Activated naive CD4-positive, alpha-beta T cell treated with anti-CD3 and anti-CD28 coated beads, Interleukin-2, amount 50 U/mL, for 16 hours (primary cell): ENCODE measurements at places on chromosomes 11 and 22.

- DNase-seq, result no peak
These were observed 6.7 kb downstream of the DUSP8 start for GRCh38 chr11:1565173-1565903.

GRCh38 chr11:120285256-120285655, 39.8 kb upstream of the TLCD5 start:
- no peak for DNase-seq

DNA sequence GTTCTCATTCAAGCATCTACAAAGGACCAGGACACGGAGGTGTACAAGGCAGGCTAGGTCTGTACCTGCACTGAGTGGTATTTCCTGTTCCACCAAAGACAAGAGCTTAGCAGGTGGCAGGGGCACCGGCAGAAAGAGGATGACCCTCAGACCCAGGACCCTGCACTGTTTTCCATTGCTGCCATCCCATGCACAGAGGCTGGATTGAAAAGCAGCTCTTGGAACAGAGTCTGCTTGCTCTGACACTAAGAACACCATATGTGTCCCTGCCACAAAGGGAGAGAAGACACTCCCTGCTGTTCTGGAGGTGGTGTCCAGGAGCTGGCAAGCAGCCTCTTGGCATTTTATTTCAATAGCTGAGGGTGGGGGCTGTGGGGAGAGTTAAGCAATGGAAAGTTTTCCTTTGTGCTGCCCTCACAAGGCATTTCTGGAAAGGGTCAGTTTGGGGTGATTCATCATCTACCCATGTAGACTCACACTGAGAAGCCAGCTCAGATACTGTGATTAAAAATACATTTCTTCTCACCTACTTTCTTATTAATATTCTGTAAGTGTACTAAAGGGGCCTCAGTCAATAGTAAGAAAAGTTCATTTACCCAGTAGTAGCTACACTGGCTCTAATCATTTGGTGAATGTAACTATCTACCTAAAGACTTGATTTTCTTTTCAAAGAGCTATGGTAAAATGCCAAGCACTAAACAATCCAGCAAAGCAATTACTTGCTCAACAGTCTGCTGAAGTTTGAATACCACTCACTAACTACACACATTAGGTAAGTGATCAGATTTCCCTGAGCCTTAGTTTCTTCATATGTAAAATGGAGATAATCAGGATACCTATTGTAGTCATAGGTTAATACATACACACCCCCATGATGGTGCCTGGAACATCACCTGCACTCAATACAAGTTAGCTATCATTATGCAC, 55.2 kb downstream of the SLC1A2 start:
- no peak for DNase-seq

DNA sequence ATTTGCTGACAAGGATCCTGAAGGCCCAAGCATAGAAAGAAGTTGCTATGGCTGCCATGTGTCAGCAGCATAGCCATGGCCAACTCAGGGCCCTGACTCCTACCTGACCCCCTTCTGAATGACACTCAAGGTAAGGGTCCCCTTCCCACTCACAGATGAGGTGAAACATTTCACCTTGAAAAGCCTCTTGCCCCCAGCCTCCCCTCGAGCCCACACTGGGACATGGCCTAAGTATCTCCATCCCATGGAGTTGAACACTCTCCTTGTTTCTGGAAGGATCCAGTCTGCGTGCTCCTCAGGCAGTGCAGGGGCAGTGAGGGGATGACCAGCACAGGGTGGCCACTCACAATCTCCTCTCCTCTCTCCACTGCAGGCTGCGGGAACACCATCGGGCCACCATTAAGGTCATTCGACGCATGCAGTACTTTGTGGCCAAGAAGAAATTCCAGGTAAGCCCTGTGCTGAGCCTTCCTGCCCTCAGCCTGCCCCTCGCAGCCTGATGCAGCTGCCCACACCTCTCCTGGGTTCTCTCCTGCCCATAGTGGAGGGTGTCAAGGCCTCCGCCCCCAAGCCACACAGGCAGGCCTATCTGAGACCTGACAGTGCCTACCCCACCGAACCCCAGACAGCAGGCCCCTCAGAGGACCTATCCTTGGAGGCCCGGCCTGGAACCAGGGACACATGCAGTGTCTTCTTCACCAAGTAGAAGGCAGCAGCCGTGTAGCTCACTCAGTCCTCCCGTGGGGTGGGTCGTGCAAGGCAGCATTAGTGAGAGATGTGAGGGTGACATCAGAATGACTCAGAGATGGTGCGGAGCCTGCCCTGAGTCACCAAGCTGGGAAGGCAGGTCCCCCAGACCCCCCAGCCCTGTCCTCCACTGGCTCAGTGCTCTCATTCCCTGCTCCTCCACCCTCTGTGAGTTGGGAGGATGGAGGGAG, 68.9 kb upstream of the KCNQ1OT1 start:
- no peak for DNase-seq

DNA sequence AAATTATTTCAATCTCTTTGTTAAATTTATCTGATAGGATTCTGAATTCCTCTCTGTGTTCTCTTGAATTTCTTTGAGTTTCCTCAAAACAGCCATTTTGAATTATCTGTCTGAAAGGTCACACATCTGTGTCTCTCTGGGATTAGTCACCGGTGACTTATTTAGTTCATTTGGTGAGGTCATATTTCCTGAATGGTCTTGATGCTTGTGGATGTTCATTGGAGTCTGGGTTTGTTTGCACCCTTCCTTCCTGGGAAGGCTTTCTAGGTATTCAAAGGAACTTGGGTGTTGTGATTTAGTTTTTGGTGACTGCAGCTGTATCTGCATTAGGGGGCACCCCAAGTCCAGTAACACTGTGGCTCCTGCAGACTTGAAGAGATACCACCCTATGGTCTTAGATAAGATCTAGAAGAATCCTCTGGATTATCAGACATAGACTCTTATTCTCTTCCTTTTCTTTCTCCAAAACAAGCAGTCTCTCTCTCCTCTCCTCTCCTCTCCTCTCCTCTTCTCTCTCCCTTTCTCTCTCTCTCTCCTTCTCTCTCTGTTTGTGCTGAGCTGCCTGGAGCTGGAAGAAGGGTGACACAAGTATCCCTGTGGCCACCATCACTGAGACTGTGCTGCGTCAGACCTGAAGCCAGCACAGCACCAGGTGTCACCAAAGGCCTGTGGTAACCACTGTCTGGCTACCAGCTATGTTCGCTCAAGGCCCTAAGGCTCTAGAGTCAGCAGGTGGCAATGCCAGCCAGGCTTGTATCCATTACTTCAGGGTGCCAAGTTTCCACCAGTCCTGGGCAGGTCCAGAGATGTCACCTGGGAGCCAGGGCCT, 3.3 kb upstream of the HEPN1 start:
- no peak for DNase-seq

DNA sequence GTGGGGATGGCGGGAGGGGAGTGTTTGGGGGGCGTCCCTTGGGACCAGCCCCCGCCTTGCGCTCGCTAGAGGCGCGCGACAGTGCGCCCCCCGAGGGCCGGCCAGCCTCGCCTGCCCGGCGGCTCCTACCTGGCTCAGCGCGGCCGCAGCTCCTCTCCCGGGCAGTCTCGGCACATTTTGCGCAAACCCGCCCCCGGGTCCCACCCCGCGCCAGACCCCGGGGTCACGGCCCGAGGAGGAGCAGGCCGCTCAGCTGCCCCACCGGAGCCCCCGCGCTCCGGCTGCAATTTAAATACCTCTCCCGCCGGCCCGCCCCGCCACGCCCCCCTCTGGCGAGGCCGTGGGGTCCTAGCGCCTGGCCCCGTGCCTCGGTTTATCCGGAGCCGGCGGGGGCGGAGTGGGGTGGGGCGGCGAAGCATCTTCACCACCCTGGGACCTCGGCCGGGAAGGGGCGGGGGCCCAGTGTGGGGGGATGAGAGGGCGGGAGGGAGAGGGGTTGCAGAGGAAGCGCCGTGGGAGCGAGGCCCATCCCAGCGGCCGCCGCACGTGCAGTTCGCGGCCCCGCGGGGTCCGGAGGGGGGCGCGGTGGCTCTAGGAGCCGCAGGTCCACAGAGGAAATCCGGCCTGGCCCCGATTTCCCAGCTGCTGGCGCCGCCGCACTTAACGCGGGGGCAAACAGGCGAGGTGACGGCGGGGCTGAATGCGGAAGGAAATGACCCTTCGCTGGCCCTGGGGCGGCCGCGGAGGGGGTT, at the start of gene LRRC32:
TSS of gene LRRC32 (minus strand) at position 263 of the 752 bp plus-strand sequence. CDS start 4,793 bp downstream, outside the sequence.
- peak; percentile 24 for DNase-seq

DNA sequence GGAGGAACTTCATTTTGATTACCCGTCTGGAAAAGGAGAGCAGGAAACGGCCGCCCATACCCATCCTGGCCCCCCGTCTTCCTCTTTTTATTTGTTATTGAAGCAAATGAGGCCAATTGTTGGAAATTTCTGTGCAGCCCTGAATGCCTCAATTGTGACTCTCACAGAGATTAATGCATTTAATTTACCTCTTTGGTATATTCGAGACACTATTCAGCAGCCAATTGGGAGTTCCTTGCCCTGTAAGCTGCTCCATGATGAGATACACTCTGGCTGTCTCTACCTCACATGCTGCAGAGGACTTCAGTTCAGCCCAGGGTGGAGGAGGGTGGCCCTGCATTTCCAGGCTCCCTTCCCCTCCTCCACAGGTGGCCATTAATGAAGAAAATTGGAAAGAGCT, 60.6 kb upstream of the NTM start:
- no peak for DNase-seq

DNA sequence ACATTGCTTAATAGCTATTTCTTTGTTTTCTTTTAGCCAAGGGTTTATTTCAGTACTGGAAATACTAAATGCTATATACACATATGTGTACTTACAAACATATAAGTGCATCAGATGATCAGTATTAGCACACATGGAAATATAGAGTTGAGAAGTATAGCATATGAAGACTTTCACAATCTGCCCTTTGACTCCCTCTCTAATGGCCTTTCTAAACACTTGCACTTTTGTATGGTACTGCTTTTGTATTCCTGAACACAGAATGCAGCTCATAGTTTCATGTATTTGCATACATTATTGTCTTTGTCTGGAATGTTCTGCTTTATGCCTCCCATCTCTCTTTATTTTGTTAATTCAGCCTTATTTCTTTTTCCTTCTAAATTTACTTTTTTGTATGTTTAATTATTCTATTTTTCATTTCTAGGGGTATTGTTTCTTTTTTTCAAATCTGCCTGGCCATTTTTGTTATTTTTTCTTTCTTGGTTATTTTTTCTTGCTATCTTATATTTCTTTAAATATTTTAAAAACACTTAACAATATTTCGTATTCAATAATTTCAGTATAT, 28.8 kb downstream of the ACER3 start:
- DNase-seq, result no peak

GRCh38 chr11:119205574-119206510, at the start of gene CBL:
Gene CBL (plus strand): TSS chr11:119206339. CDS start chr11:119206418, 79 bp downstream.
- peak; percentile 95 for DNase-seq

DNA sequence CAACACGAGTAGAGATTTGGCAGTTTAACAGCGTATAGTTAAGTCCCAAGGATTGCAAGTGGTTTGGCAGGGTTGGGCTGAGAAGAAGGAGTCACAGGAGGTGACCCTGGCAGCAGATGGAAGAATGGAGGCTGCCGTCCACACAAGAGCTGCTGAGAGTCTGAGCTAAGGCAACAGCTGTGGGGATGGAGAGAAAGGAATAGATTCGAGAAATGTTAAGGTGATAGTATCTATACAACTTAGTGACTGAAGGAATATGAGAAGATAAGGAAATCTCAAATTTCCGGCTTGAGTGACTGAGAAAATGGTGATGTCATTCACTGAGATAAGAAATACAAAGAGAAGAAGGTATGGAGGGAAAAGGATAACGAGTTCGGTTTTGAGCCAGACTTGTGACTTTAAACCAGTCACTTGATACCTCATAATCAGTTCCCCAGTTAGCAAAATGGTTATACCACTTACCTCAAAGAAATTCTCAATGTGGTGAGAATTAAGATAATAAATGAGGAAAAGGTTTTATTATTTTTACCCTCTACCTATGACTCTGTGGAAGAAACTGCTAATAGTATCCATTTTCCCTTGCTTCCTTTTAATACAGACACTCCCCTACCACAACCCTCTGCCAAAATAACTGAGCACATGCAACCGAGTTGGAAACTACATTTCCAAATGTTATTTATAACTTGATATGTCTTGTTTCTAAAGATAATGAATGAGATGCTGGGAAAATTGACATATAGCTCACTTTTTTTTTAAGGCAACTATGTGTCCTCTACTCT, 30.7 kb downstream of the FAM168A start:
- DNase-seq, result no peak

- DNase-seq, result no peak
These were observed 62.3 kb upstream of the ANO5 start for GRCh38 chr11:22130462-22131053.

DNA sequence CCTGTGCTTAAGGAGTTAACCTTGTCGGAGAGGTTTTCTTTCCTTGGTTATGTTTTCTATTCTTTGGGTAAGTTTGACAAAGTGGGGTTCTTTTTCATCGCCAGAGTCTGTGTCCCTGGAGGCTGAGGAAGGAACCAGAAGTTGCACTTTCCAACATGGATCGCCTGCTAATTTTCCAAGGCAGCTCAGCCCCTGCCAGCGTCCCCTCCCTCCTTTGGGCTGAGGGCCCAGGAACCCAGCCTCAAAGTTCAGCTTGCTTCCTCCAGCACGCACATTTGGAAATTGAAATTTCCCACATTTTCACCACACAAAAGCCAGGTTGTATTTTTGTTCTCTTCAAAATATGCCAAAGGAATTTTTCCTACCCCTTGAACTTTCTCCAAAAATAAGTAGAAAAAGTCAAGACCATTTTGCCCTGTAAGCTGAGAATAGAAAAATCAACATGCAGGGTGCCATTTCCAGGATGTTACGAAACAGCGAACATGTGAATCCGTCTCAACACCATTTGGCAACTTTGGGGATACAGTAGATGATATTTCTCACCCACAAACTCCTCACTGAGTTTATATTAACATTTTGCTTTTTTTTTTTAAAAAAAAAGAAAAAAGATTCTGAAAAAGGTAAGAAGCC, 343.5 kb downstream of the TENM4 start:
- no peak for DNase-seq

DNA sequence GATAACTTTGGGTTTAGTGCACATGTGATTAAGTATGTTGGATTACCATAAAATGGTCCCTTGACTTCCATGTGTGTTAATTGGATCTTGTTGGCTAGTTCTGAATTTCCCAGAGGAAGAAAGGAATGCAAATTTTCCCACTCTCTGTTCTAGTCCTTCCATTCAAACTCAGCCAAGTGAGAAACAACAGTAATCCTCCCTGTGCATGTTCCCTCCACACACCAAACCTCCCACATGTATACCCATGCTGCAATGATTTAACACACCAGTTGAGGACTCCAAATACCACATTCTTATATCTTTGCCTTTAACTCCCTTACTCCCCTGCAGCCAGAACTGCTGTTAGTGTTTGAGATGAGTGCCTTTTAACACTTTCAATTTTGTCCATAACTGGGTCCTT, 1158.9 kb downstream of the DLG2 start:
- no peak for DNase-seq

GRCh38 chr11:115716601-115717529, 212.7 kb upstream of the CADM1 start:
- DNase-seq, result no peak

- peak; percentile 33 for DNase-seq
These were observed 28.3 kb downstream of the SLC1A2 start for GRCh38 chr11:35390737-35391682.

DNA sequence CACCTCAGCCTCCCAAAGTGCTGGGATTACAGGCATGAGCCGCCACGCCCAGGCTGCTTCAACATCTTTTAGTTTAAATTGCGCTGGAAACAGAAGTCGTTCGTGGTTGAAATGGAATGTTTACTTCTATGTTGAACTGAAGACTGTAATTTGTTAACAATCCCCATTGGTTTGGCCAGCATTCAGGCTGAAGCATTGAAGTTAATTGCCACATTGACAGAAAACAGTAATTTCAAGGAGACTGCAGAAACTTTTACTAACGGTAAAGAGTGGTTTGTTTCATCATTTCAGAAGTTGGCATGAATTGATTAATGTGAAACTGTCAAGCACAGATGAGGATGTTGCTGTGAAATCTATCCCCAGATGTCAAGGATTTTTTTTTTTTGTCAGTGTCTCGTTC, 14.2 kb downstream of the AP5B1 start:
- DNase-seq, result no peak

GRCh38 chr11:66335531-66336233, 552 bp downstream of the RIN1 start:
- no peak for DNase-seq
